Hepatic stellate cell (primary cell): ENCODE measurements at places on chromosomes 2 and 18.

GRCh38 chr2:25651782-25652455, 21.5 kb downstream of the DTNB start:
- no peak for DNase-seq

GRCh38 chr2:164597983-164598382, 23.3 kb downstream of the GRB14 start:
- DNase-seq: no peak

DNA sequence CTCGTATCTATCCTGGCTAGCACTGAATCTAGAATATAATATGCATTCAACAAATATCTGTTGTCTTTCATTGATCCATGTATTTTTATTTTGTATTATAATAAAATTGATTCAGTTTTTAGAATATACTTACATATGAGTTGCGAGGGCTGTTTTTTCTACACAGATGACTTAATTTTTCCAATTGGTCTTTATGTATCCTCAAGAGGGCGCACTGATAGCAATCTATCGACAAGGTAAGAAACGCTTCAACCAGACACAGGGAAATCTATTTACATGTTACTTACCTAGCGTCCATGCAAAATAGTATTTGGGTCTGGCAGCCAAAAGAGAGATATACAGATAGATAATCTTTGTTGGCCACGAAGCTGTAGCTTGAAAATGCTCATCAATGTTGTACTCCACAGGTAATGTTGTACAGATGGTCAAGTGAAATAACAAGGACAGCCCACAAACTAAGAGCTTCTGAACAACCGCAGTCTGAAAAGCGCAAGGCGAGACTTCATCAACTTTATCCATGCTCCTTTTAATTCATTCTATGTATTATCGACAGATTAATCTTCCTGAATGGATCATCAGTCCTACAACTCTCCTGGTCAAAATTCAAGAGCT, 35.5 kb upstream of the KIDINS220 start:
- peak; percentile 42 for DNase-seq

- DNase-seq: peak; percentile 54
Observed at GRCh38 chr18:57621246-57621604, 411 bp downstream of the NARS1 start.

DNA sequence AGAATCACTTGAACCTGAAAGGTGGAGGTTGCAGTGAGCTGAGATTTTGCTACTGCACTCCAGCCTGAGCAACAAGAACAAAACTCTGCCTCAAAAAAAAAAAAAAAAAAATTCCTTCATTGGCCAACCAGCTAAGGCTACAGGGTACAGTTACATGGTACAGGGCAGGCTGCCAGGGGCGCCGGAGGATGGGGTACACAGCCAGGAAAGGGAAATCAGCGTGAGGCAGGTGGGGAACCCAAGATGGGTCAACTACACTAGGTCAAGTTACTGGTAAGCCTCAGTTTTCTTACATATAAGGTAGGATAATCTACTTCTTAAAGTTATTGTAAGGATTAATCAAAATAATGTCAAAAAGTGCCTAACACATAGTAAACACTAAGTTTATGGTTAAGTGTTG, 142.6 kb upstream of the MSH6 start:
- DNase-seq: no peak

DNA sequence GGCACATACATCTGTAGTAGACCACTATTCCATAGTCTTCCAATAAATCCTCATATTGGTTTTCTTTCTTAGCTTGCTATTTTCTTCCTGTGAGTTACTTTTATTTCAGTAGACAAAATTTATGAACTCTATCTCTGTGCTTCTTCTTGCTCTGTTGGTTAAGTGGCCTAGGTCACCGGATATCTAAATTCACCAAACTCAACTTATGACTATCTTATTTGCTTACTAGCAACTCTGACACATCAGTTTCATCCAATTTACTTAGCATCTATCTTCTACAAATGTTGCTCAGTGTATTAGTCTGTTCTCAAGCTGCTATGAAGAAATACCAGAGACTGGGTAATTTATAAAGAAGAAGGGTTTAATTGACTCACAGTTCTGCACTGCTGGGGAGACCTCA, 432.5 kb upstream of the FSIP2 start:
- no peak for DNase-seq
